ENCODE measurements at places on chromosomes 5 and 9.

DNA sequence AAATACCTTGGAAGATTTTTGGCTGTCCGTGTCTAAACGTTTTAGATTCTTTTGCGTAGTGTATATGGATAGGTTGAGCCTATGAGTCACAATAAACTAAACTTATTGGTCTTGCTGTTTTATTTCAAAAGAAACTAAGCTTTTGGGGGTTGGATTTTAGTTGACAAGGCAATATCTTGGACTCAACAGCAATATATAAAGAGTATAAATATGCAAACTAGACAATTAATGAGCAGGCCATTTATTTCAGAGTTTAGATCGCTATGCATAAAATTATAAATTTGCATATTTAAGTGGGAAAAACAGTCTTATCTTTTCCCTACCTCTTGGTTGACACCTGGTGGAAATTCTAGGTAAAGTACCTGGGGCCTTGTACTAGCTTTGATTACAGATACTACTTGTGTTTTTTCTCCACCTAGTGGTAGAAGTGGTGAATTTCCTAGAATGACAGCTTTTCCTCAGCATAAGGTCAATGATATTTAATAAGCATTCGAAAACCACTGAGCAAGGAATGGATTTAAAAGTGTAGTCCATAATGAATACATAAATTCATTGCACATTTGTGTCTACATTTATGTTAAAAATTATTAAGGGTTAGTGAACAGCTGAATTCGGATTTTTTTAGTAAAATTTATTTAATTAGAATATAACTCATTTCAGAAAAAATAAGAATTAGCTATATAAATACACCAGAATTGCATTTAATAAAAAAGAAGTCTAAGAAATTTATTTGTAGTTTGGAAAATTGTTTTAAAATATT lies 1.7 kb upstream of the ARRDC3 start:
- peak; percentile 91 for DNase-seq

- DNase-seq = no peak
Observed at GRCh38 chr5:170315154-170315553, 17.6 kb upstream of the LCP2 start.

DNA sequence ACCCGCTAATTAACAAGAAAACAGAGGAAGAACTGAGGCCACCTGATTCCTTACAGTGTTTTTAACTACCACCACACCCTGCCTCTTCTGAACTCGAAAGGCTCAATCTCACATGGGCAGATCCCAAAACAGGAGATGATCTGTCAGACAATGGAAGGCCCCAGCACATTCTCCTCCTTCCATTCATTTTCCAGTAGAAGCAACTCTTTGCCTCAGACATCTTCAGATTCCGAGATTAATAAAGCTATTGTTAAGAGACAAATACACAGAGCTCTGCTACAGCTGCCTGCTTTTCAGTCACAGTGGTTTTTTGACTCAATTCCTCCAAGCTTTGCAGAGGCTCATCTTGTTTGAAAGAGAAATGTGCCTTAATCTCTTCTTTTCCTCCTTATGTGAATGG lies 127.2 kb upstream of the ADAMTSL1 start:
- DNase-seq = no peak

GRCh38 chr9:120932086-120932823 lies 5.7 kb upstream of the TRAF1 start:
- DNase-seq = no peak

DNA sequence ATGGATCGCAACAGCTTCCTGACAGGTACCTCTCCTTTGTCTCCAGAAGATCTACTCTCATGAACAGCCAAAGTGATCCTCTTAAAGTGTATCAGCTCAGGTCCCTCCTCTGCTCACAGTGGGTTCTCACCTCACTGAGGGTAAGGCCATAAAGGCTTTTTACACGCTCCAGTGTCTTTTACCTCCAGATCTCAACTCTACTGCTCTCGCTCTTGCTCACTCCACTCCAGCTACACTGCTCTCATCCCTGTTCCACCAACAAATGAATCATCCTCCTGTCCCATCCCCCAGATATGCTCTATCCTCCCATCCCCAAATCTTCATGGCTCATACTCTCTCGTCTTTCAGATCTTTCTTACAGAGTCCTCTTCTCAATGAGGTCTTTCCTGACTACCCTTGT lies 248.6 kb upstream of the EFNA5 start:
- DNase-seq = peak; percentile 34

DNA sequence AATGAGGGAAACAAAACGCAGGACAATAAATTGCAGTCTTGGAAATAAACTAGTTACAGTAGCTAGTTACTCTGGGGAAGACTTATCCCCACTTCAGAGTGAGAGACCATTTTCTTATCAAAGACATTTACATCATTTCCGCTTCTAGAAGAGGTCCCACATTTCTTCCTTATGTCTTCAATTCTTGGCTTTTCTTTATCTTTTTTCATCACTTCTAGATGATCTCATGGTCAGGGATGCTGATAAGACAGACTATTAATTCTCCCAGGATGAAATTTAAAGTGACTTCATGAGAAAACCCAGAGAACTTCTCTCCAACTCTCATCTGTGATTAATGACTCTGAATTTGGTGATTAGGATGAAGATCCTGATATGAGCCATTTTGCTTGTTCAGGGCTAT lies 229.1 kb downstream of the MTRR start:
- DNase-seq = no peak

- no peak for DNase-seq
Observed at GRCh38 chr9:98908897-98909634, 34.6 kb upstream of the COL15A1 start.

DNA sequence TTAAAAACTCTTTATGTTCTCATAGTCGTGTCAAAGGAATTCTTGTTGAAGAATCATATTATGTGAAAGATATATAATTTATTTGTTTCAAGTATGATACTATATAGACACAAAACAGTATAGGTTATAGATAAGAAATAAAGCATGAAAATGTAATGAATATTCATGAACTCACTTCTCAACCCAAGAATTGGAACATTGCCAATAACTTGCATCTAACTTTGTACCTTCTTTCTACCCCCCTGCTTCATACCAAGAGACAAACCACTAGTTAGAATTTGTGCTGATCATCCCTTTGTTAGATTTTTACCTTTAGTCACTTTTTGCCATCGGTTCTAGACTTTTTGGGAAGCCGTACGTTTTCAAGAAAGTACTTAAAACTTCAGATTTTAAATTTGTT lies 32.6 kb downstream of the HSD17B4 start:
- DNase-seq = no peak

- no peak for DNase-seq
Observed at GRCh38 chr9:114055894-114056293, 22.2 kb downstream of the AMBP start.

DNA sequence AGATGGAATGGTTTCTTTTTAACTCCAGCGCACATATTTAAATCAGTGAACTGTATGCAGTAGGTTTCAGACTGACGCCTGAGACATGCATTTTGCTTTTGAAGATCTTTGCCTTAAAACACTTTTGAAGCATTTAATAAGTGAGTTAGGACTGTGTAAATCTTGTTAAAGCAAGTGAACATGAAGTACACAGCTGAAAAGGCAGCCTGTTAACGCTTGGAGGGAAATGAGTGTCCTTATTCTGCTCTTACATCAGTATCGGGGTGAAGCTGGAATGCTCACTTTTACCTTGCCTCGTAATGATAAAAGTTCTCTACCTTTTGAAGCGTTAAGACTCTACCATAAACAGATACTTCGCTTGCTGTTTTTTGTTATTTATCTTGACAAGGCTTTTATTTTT lies 552.2 kb downstream of the ZNF608 start:
- DNase-seq = no peak
